ENCODE measurements at places on chromosomes 5 and 9.

GRCh38 chr9:109118808-109119438, 824 bp downstream of the TMEM245 start:
- DNase-seq, result no peak

GRCh38 chr5:53478411-53479044, 1.9 kb upstream of the FST start:
- no peak for DNase-seq

DNA sequence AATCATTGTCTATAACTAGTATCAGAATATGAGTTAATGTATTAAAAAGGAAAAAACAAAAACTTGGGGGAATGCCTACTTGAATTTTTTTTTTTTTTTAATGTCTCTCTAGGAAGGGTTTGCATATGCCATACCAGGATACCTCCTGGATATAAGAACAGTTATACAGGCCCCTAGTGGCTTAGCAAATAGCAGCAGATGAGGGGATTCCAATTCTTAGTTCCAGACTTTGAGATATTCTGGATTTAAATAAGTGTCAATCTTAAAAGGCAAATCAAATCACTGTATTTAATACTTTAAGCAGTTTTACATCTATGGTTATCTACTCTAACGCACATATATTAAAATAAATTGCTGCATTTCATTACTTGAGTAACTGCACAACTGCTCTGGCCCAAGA, 1055.5 kb upstream of the DMAC1 start:
- no peak for DNase-seq

DNA sequence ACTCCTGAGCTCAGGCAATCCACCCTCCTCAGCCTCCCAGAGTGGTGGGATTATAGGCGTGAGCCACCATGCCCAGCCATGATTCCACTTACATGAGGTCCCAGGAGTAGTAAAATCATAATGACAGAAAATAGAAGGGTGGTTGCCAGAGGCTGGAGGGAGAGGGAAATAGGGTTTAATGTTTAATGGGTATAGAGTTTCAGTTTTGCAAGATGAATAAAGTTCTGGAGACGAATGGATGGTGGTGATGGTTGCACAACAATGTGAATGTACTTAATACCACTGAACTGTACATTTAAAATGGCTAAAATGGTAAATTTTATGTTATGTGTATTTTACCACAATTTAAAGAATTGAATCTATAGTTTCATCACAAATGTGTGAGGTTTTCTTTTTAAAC, 146.5 kb upstream of the ABCA1 start:
- DNase-seq, result no peak

GRCh38 chr9:114037961-114038723, 40.0 kb downstream of the AMBP start:
- DNase-seq, result no peak

DNA sequence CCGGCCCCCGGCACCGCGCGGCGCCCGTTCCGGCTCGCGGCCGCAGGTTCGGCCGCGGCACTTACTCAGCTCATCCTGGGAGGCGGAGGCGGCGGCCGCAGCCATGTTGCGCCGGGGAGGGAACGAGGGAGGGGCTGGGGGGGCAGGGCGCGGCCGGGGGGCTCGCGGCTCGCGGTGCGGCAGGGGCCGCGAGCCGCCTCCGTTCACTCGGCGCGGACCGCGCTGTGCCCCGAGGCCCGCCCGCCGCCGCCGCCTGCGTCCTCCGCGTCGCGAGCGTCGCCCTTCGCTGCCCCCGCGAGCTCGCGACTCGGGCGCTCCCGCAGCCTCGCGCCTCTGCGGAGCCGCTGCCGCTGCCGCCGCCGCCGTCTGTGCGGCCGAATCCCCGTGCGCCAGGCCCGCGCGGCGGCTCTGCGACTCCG, 735 bp downstream of the ECPAS start:
- DNase-seq, result no peak

DNA sequence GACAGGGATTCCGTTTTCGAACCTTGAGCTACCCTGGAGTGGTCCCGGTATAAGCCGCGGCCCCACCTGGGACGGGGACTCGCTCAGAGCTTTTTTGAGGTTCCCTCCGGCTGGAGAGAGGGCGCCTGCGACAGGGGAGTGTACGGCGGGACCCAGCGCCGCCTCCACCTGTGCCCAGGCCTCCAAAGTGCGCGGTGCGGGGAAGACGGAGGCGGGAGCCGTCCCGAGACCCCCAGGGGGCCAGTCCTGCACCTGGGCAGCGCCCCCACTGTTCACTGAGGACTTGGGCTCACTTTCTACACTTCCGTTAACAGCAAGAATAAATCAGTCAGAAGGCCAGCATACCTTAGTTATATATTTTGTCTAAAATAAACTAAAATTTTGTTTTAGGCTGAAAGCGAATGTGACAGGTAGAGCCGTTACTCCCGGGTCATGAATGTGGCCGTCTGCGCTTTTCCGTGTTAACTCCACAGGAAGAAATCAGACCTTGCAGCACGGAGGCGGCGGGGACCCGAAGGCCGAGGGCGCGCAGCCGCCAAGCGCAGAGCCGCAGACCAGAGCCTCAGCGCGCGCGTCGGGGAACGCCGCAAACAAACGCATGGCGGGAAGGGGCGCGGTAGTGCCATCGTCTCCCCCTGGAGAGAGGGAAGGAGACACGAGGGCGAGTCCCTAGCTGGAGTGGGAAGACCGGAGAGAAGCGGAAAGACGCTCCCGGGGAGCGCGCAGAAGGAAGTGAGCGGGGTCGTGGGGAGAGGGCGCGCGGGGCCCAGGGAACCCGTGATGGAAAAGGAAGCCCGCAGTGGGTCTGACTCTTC, 14.1 kb downstream of the TRIM7 start:
- DNase-seq, result no peak

- no peak for DNase-seq
Measured at GRCh38 chr9:130207241-130207992, 35.2 kb downstream of the NCS1 start.

DNA sequence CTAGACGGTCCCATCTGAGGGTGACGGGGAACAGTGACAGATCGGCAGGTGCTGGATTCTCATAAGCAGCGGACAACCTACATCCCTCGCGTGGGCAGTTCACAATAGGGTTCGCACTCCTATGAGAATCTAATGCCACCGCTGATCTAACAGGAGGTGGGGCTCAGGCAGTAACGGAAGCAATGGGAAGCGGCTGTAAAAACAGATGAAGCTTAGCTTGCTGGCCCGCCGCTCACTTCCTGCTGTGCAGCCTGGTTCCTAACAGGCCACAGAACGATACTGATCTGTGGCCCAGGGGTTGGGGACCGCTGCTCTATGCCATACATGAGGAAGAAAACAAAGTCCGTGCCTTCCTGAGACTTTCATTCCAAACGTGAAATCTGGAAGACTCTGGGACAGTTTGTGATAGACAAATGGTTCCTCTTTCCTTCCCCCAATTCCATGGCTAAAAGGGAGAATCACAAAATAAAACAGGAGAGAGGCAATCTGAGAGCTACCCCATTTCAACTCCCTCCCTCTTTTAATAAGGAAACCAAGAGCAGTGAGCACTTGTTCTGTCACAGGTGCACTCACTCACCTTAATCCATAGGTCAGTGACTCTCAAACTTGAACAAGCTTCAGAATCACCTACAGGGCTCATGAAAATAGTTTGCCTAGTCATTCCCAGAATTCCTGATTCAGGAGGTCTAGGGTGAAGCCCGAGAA, 12.1 kb downstream of the PDCL start:
- DNase-seq, result no peak

GRCh38 chr5:36444582-36445418, 143.1 kb upstream of the RANBP3L start:
- DNase-seq, result no peak
